ENCODE measurements at places on chromosomes 1 and 21.

DNA sequence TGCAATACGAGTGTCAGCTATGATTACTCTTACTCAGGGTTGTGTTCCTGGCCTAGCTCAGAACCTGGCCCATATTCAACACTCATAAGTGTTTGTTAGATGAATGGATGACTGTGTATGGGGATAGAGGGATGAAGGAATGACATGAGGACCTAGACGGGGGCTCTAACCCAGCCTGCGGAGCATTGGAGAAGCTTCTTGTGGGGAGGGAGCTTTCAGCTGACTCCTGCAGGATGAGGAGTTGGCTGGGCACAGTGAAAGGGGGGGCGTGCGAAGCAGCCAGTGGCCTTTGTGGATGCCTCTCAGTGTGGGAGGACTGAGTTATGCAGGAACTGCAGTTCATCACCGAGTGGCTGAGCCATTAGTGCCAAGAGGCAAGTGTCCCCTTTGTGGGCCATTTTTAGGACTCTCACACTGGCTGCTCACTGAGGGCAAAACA lies 1.2 kb upstream of the EXTL1 start:
- DNase-seq = no peak

GRCh38 chr21:16579538-16579937 lies 849.8 kb downstream of the USP25 start:
- DNase-seq = no peak

DNA sequence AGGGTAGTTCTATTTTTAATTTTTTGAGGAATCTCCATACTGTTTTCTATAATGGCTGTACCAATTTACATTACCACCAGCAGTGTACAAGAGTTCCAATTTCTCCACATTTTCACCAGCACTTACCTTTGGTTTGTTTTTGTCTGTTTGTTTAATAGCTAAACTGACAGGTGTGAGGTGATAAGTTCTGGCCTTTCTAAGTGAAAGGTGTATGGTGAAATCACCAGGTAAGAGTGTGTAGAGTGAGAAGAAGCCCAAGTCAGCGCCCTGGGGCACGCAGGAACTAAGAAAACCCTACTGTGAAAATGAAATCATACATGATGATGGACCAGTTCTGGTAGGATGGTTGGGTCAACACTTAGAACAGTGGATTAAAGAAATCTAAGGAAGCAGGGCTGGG lies 34.5 kb downstream of the BTG3 start:
- no peak for DNase-seq

DNA sequence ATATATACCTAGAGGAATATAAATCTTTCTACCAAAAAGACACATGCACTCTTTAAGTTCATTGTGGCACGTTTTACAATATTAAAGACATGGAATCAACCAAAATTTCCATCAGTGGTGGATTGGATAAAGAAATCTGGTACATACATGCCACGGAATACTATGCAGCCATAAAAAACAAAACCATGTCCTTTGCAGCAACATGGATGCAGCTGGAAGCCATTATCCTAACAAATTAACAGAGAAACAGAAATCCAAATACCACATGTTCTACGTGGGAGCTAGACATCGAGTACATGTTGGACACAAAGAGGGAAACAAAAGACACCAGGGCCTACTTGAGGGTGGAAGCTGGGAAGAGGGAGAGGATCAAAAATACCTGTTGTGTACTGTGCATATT lies 33.0 kb upstream of the B3GALT2 start:
- no peak for DNase-seq

DNA sequence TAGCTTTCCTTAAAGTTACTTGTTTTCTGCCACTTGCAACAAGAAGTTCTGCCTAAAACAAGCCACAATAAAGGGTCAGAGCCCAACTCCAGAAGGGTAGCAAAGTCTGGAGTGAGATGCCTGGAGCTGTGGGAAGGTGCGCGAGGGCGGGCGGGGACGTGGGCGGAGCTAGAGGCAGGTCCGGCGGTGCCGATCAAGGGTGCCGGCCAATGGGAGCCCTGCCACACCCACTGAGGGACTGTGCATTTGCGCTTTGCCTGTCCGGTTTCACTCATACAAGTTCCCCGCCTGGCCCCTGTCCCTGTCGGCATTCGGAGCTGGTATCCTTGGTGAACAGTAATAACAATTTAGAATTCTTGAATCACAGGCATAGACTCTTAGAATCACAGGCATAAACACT lies 732.4 kb downstream of the MATN1 start:
- no peak for DNase-seq

DNA sequence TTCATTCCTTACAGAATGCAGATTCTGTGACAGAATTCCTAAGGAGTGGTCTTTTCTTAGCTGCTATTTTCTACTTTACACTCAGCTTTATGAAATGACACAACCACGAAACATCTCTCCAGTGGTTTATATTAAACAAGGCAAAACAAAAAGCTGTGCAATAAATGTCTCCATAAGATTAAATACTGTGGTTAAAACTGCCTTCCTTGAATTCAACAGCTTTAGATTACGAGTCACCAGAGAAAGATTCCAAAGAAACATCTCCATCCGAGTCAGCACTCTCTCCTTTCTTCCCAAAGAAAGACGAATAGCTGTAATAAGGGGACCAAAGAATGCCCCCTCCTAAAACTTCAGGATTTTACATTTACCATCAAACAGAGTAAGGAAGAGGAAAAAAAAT lies 4.6 kb upstream of the C1orf87 start:
- DNase-seq = no peak

DNA sequence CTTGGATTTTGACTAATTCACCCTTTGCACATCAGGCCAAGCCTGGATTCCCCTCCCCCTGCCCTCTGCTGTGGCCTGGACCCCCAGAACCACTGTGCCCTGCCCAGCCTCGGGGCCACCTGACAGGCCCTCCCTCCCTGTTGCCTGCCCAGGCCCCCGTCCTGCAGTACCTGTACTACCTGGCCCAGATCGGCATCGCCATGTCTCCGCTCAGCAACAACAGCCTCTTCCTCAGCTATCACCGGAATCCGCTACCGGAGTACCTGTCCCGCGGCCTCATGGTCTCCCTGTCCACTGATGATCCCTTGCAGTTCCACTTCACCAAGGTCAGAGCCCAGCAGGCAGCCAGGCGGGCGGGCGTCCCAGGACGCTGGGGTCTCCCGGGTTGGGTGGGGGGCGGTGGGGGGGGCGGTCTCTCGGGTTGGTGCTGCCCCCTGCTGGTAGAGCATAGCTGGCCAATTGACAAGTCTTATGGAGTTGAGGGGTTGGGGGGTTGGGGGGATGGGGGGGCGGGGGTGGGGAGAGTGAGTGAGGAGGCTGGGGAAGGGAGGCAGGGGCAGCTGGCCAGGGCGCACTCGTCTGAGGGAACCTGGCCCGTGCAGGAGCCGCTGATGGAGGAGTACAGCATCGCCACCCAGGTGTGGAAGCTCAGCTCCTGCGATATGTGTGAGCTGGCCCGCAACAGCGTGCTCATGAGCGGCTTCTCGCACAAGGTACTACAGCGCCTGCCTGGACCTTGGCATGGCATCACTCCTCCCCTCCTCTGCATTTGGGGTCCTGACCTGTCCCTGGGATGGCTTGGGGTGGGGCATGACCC lies 10.7 kb downstream of the AMPD2 start:
- DNase-seq = no peak

GRCh38 chr1:55987491-55988249 lies 591.7 kb downstream of the PLPP3 start:
- DNase-seq = no peak

DNA sequence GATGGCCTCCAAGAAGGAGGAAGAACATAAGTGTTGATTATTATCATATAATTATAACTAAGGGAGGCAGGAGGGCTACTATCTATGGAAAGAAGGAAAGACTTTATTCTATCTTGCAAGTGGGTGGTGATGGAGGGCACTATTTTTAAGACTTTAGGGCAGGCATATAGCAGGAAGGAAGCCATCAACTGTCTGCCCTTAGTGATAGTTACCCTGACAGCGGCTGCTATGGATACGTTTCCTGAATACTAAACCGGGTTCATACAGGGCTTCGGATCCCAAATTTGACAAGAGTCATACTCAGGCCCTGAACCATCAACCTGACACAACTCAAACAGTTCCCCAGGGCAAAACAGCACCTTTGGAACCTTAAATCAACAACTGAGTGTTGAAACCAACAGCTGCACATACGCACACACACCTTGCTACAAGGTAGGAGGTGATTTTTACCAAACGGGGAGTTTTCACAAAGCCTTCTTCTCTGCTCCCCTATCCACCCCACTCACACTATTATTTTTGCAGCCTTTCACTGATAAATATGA lies 397.2 kb downstream of the OMA1 start:
- DNase-seq = no peak

DNA sequence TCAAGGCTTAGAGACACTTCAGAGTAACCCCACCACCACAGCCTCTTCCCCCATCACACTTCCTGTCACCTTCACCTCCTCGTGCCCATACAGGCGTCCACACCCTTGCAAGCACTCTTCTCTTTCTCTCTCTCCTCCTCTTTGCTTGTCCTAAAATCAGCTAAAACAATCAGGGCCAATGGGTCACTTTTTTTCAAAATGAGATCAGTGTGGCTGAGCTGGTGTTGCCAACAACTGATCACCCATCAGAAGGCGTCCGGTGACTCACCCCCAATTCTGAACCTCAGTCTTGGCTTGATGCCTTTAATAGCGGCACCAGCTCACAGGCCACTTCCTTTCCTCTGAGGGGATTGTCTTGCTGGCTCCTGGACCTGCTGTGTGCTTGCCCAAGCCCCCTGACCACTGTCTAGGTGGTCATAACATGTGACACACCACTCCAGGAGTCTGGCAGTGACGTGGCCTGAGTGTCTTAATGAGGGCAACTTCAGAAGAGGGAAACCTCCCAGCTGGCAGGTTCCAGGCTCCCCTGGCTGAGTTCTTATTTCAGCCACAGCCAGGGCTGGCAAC lies 1.6 kb downstream of the DRAXIN start:
- DNase-seq = peak; percentile 59

DNA sequence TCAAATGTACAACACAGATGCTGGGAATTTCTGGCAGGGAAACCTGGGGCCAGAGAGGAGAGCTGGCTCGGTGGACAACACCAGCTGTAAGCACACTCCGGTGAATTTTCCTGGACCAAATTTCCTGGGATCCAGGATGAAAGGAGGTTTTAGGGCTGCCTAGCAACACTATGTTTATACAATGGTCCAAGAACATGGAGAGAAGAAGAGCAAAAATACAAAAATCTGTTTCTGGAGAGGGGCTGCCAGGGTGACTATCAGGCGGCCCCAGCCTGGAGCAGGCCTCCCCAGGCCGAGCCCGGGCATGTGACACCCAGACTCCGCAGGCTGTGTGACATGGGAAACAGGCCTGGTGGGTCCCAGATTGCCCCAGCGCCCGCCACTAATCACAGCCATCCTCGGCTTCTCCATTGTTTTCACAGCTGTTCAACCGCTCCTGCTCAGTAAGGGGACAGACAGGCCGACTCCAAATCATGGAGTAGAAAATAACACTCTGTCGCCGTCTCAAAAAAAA lies 336.0 kb upstream of the NFIA start:
- no peak for DNase-seq

- no peak for DNase-seq
Measured at GRCh38 chr1:31389616-31390015, 16.7 kb upstream of the FABP3 start.

DNA sequence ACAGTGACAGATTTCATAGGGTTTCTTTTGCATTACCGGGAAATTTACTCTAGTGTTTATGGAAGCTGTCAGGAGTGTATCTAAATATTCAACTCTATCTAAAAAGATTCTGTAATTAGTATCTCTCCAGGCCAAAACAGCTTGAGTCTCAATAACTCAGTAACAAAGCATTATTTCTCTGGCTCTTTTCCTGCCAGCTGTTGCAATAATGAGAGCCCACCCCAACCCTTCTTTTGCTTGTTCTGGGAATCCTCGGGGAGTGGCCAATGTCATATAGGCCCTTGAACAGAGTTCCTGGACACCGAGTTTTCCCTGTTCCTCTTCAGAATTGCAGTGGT lies 120.1 kb upstream of the SGIP1 start:
- DNase-seq = no peak

- DNase-seq = no peak
Measured at GRCh38 chr1:29643281-29643680, 407.0 kb downstream of the PTPRU start.

DNA sequence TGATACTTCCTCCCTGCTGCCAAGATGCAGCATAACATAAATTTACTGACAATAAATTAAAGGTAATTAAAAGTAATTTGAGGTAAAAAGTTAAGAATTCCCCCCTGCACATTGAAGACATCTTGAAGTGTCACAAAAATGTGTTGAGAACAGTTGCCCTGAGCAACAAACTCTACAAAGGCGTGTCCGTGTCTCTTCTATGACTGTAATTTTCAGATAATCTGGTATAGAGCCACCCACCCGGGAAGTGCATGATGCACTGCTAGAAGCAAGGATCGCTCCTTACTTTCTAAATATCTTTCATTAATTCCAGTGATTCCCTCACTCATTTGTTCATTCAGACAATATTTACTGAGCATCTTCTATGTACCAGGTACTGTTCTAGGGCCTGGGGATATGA lies 11.0 kb upstream of the CASQ1 start:
- no peak for DNase-seq

DNA sequence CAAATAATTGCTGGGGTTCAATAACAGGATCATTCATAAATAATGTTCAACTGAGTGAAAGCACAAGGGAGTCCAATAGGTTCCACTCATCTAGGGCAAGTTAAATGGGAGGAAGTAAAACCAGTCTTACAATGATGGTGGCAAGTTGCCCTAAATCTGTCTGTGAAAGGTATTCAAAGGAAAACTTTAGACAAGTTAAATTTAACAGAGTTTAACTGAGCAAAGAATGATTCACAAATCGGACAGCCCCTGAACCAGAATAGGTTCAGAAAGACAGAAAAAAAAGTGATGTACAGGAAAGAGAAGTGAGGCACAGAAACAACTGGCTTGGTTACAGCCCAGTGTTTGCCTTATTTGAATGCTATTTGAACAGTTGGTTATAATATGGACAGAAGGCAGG lies 183.5 kb upstream of the ADGRL4 start:
- DNase-seq = no peak

DNA sequence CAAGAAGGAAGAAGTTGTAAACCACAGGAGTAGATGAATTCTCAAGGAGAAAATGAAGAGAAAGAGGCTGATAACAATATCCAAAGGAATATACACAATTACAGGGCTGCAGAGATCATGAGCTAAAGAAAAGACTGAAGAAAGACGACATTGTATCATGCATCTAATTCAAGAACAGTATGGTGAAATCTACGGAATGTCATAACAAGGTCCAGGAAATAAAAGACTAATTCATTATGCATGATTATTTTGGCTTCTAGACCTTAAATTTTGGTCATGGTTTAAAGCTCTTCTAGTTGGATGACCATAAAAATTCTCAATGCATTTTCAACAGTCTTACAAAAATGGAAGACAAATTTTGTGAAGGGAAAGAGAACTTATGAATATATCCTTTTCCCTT lies 71.7 kb downstream of the SH3GLB1 start:
- DNase-seq = no peak

GRCh38 chr1:44696789-44697345 lies 22.4 kb downstream of the ARMH1 start:
- no peak for DNase-seq

Measured in LoVo (cell line).